Central memory CD4-positive, alpha-beta T cell (primary cell): ENCODE measurements at places on chromosomes 3 and 15.

DNA sequence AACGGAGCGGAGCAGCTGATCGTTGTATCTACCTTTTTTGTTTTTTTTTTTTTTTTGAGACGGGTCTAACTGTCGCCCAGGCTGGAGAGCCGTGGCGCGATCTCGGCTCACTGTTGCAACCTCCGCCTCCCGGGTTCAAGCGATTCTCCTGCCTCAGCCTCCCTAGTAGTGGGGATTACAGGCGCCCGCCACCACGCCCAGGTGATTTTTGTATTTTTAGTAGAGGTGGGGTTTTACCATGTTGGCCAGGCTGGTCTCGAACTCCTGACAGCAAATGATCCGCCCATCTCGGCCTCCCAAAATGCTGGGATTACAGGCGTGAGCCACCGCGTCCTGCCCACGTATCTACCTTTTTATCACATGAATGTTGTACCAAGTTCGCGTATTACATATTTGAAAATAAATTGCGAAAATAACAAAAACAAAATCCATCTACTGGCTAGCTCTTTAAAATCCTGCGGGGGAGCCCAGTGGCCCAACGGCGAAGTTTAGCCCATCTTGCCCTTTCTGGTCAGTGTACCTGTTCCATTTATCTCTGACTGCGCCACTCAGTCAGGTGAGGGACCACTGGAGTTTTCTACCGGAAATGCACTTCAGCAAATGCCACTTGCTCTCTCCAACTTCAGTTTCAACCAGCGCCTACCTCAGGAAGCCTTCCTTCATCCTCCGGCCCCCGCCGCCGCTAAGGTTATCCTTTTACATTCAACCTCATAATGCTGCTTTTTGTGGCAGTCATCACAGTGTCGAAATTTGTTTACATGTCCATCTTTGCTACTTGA lies 1.2 kb upstream of the EIF3J start:
- peak; percentile 13 for DNase-seq

DNA sequence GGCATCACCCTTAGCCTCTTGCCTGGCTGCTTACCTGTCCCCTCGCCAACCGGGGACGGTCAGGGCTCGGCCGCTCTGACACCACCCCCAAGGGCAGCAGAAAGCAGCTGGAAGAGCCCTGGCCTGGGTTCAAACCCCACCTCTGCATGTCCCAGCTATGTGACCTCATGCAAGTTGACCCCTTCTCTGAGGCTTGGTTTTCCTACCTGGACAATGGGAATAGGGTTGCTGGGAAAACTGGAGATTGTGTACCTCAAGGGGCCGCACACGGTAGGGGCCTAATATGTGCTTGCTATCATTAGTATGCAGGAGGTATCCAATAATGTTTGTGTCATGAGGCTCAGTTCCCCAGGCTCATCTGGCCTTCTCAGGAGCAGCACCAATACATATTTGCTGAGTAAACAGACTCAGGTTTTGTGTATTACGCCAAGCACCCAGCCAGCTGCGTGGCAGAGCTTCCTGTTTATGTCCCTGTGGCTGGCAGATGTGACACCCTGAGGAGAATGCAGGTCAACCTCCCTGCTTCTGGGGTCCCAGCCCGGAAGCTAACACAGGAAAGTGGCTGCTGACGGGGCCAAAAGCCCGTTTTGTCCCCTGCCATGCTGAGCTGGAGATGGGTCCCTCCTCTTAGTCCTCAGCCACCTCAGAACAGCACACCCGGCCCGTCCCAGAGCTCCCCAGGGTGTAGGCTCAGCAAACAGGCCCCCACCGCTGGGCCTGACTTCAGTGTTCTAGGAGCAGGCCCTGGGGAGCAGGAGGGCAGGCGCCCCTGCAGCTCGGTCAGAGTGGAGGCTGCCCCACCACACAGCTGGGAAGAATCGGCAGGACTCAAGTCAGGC lies 29.7 kb downstream of the PLXND1 start:
- peak; percentile 89 for DNase-seq

DNA sequence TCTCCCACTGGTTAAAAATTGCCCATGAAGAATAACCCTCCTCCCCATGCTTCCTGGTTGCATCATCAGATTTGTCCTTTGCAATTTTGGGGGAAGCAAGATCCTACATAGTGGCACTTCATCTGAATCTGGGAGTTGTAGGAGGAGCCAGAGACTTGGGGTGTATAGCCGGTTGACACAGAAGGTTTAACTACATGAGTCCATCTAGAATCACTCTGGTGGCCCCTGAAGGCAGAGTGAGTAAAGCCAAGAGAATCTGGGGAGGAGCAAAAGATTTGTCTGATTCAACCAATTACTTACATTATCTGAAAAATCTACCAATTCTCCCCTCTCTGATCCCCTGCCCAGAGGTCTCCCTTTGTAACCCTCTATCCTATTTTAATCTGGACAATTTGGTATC lies 50.1 kb downstream of the SYN2 start:
- no peak for DNase-seq

GRCh38 chr15:69165637-69166025 lies 5.2 kb downstream of the GLCE start:
- no peak for DNase-seq

DNA sequence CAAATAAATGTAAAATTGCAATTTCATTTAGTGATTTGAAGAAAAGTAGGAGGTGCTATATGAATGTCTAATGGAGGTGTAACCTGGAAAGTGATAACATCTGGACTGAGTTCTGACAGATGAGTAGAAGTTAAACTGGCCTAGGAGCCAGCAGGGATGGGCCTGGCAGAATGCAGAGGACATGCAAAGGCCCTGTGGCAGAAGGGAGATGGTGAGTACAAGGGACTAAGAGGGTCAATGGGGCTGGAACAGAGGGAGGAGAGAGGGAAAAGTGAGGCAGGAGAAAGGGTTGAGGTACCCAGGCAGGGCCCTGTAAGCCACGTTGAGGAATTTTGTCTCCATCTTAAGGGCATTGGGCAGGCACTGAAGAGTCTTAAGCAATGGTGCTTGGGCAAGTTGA lies 3.4 kb upstream of the PPP1R14D start:
- no peak for DNase-seq

GRCh38 chr3:123678108-123678511 lies 93.3 kb upstream of the HACD2 start:
- DNase-seq, result no peak

DNA sequence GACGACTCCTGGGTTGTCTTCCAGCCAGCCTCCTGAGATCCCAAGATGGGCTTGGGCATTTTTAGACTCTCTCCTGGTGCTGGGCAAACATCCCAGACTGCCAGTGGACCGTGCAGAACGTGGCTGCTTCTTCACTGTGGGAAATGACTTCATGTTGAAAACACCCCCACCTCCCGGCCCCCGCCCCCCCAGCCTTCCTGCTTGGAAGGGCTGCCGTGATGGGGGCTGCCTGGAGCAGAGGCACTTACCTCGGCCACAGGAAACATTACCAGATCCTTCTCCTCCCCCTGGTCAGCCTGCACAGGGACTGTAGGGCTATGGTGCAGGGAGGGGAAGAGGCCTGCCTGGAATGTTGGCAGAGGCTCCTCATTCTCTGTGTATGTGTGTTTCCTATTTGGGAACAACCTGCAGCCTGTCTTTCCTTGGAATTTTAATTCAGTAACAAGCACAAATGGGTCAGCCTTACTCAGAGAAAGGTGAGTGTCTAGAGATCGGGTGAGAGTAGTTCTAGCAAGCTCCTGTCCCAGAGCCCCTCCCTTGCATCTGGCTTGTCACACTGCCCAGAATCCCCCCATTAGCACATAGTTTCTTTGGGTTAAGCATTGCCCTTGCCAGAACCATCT lies 90.8 kb downstream of the ANP32A start:
- DNase-seq, result no peak

- peak; percentile 81 for DNase-seq
Observed at GRCh38 chr3:38038447-38038911, 529 bp upstream of the DLEC1 start.

DNA sequence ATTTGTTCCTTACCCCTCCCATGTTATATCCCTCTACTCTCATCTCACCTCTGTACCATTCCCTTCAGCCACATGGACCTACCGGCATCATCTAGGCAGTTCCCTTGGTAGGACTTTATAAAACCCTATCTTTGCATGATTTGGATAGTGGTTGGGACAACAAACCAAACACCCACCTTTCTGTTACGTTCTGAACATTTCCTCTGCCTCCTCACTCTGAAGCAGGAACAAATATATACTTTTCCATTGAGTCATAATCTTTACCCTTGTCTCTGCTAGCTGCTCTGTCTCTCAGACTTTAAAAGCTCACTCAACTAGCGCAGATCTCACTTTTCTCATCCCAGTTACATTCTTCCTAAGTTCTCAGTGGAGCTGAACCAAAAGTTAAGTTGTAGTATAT lies 17.8 kb downstream of the UBXN7 start:
- DNase-seq, result no peak

- DNase-seq, result no peak
Observed at GRCh38 chr3:124084022-124084881, 92.3 kb upstream of the ROPN1 start.

DNA sequence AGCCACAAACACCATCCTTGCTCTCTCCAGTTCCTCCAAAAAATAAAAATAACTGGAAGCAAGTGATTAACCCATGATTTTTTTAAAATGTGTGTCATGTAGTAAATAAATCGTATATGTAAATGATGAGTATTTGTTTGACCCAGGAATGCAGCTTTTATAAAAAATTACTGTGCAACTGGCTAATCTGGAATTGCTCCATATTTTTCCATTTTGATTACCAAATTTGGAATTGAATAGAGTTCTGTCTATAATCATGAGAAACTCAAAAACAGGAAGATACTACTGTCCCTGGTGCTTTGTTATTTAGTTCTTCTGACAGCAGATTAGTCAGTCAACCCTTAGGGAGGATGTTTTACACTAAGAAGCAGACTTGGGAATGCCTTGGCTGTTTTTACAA lies 116.2 kb downstream of the CCNL1 start:
- no peak for DNase-seq

DNA sequence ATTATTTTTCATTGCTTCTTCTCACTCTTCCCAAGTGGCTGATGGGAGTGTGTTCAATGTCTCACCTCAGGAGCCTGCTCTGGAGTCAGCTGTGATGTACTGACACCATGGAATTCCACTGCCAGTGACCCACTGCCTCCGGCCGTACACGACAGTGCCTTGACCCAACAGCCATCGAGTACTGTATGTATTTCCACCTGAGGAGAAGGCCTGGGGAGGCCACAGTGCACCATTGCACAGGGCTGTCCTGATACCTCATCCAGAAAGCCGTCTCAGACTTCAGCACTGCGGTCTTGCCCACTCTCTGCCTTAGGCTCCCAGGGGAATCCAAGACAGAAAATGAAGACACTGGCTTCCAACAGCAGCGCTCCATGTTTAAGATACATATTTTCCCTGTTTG lies 51.4 kb upstream of the EIF1B start:
- no peak for DNase-seq

DNA sequence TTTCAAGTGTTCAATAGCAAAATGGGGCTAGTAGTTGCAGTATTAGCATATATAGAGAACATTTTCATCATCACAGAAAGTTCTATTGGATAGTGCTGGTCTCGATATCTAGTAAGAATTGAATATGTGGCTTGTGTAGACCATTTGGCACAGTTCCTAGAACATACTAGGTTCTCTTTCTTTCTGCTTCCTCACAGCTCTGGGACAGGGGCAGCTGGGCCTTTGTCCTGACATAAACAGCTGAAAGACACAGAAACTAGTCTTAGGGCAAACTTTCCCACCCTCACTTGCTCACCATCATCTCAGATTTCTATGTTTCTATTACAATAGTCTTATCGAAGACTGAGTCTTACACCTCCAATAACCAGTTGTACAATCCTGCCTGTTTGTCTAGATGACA lies 63.7 kb upstream of the DLG1 start:
- no peak for DNase-seq

- no peak for DNase-seq
Observed at GRCh38 chr3:58952128-58952917, 97.5 kb downstream of the CFAP20DC start.

- no peak for DNase-seq
Observed at GRCh38 chr3:77935418-77935817, 895.5 kb downstream of the ROBO2 start.

GRCh38 chr3:147298511-147298982 lies 107.8 kb downstream of the ZIC4 start:
- no peak for DNase-seq

GRCh38 chr15:85324202-85324601 lies 56.2 kb upstream of the AKAP13 start:
- no peak for DNase-seq

DNA sequence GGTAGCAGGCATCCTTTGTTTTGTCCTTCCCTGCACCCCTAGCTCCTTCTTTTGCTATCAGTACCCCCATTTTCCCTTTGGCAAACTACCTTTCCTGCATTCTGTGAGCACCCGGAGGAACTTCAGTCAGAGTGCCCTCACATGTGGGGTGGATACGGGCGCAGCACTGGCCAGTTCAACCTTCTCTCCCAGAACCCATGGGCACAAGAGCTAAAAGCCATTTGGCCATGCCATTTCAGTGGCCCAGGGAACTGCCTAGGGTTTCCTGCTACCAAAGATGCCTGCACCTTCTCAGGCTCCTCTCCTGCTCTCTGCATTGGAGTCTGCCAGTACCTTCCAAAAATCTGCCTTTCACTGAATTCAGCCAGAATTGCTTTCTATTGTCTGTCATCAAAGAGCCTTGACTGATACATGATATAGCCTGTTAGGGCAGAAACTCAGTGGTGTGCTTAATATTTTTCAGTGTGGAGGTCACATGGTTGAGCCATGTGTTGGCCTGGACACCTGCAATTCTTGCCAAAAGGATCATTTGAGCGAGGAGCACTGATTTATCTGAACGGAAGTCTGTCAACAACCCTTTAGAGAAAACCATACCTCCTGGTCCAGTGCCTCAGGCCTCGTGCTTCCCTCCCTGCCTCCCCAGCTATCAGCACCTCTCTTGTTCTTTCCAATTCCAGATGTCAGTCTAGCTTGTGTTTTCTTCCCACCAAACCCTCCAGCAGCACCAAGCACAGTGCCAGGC lies 27.0 kb upstream of the HHATL start:
- DNase-seq, result no peak

DNA sequence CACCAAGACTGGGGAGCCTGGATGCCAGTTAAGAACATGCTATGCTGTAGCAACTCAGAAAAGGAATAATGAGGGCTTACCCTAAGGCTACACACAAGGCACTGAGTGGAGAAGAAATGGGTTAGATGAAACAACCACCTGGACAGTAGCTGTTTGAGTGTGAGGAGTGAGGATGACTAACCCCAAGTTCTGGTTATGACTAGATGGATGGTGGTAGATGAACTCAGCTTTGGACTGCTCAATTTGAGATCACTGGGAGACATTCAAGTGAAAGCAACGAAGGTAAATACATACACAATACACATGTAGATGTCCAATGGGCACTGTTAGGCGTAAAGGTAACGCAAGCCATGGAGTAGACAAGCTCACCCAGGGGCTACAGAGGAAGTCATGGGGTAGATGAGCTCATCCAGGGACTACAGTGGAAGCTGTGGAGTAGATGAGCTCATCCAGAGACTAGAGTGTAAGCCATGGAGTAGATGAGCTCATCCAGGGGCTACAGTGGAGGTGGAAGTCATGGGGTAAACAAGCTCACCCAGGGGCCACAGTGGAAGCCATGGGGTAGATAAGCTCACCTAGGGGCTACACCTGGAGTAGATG lies 98.3 kb downstream of the ANO10 start:
- DNase-seq, result no peak

- DNase-seq, result no peak
Observed at GRCh38 chr15:66852064-66852905, 150.2 kb downstream of the SMAD6 start.
